Upper lobe of right lung (tissue), 1 donor: ENCODE measurements at places on chromosomes 3 and 15.

GRCh38 chr3:14518432-14518802, 21.7 kb downstream of the GRIP2 start:
- no peak for DNase-seq

DNA sequence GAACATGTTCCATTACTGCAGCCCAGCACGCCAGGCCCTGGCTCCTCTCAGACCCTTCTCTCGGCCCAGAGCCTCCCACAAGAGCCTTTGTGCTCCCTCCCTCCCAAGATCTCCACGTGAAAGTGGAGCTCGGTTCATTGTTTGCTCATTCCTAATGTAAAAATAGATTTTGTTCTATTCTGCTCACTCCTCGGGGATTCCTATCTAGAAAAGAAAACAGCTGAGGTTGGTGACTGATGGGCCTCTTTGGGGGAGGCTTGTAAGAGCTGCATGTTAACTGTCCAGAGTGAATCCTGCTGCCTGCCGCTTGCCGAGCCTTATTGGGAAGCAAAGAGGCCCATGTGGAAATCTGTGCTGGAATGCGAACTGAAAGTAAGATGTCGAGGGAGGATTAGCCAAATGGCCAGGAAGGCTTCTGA, 267.1 kb downstream of the LRTM1 start:
- DNase-seq, result no peak

- no peak for DNase-seq
Measured at GRCh38 chr15:27731776-27732175, 367.3 kb downstream of the OCA2 start.

DNA sequence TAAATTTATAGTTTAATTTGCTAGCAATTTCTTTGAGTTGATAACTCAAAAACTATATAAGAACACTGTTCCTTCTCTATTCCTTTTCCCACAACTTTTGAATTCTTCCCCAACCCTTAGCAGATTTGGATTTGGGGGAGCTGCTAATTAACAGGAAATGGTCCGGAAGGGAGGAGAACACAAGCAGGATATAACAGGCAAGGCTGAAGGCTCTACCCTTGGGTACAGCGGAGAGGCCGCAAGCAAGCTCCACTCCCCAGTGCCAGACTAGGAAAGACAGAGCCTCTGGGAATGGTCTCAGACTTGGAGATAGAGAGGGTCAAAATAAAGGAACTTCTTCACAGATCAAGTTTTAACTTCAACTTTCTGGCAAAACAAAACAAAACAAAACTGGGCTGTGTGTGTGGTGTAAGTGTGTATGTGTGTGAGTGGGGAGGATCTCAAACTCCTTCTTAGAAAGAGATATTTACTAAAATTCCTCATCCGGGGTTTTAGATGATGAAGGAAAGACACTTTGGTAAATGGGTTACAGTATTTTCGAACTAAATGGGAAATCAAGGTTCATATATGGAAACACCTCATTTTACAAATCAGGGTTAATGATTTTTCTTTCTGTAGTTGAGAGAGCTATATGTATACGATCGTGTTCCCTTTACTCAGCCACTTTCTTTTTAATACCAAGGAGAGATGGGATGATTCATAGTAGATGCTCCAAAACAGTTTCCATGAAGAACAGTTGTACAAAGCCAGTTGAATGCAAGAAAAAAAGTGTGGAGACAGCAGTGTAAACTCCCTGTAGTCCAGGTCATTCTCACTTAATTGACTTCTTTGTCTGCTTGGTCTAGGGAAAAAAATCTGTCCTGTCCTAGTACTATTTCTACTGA, 161.1 kb downstream of the TP63 start:
- no peak for DNase-seq

DNA sequence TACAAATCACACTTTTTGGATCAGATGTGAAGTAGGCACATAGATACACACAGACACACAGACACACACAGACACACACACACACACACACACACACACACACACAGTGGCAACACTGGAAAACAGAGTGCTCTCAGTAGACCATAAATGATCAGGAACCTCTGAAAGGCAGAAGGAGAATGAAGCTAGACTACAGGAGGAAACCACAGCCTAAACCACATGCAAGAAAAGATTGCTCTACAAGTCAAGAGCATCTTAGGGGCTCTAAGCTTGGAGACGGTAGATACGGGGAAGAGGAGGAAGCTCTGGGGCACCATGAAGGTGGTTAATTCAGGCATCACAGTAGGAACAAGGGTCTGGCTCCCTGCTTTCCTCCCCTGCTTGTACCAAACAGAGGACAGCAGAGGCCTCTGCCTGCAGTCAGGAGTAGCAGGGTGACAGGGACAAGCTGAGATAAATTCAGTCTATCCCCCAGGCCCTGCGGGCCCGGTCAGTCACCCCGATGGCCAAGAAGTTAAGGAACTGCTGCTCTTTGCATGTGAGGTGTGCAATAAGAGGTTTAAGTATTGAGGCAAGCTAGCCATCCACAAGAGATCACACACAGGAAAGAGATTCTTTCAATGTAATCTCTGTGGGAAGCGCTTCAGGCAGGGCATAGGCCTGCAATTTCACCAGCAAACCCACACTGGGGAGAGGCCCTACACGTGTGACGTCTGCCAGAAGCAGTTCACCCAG, 23.5 kb upstream of the ARPIN start:
- DNase-seq, result no peak

GRCh38 chr15:42499858-42500609, 4.6 kb downstream of the SNAP23 start:
- no peak for DNase-seq

DNA sequence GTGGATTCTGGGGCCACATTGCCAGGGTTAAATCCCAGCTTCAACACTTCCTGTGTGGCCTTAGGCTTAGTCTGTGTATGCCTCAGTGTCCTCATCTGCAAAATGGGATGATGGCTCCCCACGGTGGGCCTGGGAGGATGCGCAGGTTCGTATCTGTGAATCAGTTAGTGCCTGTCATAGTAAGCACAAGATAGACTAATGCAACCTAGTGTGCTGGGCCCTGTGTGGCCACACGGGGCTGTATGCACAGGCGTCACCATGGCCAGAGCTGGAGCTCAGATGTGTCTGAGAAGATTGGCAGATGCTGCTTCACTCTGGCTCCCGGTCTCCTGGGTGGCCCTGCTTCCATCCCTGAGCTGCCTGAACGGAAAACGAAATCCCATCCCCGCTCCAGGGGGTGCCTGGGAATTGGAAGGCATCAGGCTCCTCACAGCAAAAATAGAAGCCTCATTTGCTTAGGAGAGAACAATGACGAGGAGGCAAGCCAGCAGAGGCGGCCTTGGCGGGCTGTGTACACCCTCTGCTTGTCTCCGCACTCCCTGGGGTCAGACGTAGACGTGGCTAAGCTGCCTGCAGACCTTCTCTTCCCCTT, 103.6 kb downstream of the APBA2 start:
- peak; percentile 45 for DNase-seq

GRCh38 chr3:140055092-140055791, 120.3 kb downstream of the CLSTN2 start:
- DNase-seq, result no peak

DNA sequence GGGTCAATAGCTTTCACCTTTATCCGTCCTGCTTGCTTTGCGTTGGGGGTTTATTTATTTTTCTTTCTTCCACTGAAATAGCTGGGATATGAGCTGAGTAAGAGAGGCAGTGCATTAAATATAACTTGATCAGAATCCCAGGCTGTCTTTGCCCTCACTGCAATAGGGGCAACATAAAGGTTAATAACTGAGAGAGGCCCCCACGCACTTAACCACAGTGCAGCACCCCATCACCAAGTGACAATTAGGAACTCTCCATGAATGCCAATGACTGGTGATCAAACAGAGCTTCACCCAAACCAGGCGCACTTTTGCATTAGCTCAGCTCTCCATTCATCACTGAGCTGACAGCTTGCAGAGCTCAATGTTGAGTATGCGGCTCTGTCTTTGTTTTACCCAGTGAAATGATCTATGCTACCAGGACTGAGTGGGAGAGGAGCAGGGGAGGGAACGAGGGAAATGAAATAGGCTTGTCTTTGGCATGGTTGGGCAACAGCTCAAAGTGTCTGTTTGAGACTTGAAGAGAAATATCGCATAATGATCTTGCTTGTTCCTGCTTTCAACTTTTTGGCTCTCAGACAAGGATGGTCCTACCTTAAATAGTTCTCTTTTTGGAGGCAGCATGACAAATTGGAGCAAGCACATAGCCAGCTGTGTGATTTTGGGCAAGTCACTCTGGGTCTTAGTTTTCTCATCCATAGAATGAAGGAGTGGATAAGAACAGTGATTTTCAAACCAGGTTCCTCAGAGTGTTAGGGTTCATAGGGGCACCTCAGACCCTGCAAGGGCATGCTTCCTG, 14.5 kb upstream of the GLCE start:
- DNase-seq, result no peak

DNA sequence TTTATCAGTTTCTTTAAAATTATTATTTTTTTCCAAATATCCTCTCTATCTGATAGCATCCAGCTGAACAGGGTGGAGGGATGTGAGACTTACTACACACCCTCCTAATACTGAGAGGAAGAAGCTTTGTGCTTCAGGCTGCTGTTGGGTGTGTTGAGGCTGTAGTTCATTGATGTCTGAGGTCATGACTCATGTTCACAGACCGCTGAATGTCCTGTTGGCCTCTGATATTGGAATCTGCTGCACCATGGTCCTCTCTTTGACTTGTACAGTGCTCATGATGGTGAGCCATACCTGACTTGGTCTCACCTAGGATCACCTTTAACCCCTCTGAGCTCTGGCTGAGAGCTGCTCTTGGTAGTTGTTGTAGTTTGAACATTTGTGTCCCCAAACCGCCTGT, 302.9 kb downstream of the SATB1 start:
- DNase-seq, result no peak

DNA sequence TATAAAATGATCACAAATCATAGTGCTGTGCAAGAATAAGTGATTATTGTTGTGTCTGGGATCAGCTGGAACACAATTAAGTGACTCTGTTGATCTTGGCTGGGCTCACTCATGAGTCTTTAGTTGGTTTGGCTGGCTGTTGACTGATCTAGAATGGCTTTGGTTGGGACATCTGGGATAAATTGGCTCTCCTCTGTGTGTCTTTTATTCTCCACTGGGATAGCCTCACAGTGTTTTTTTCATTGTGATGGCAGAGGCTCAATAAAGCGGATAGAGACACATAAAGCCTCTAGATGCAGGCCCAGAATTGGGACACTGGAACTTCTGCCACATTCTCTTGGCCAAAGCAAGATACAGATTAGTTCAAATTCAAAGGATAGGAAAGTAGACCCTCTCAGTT, 735.6 kb downstream of the PDCD6IP start:
- no peak for DNase-seq

GRCh38 chr3:173770796-173771573, 373.4 kb downstream of the NLGN1 start:
- DNase-seq, result no peak

- no peak for DNase-seq
Measured at GRCh38 chr3:146163584-146163983, 2.6 kb upstream of the PLOD2 start.

DNA sequence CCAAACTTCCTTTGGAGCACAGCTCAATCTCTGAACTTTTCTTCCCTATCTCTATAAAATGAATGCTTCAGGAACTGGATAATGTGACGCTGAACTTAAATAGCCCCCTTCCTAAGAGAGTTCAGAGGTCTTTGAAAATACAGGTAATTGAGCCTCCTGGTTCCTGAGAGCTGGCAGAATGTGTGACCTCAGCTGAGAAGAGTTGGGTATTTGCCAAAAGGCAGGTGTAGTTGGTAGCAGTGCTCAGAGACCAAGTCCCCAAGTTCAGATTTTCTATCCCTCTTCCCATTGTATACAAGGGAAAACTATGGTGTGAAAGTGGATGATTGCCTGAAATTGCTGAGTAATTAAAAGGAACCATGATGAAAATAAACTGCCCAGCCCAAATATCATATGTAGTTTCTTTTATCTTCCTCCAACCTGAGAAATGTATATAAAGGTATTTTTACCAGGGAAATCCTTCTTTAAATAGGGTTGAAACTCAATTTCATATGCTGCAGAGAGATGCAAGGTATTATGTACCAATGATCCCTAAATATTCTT, 154.6 kb upstream of the ICE2 start:
- no peak for DNase-seq

- DNase-seq, result no peak
Measured at GRCh38 chr3:113157408-113158030, 53.8 kb upstream of the BOC start.

DNA sequence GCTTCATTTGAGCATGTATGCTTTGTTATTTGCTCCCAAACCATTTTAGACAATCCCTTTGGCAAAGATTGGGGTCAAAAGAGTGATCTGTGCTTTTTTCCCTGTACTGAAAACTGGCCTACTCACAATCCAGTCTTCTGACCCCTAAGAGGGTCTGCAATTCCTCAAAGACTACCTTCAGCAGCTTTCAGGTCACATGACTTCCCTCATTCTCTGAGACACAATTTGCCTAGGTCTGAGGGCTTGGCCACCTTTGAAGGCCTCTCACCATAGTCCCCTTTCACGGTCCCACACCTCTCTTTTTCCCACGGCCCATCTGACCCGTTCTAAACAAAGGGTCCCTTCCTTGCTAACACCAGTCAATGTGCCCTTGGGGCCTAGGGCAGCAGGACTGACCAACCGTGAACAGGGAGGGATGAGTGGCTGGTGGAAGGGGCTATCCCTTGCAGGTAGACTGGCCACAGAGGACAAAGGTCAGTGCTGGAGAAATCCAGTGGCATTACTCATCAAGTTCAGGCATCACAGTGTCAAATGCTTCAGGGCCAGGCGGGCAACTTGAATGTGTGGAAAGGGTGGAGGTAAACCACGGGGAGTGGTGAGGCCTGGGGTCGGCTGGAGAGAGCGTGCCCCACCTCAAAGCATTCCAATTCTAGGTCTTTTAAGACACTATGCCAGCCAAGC, 10.8 kb downstream of the RASL12 start:
- no peak for DNase-seq

- DNase-seq, result no peak
Measured at GRCh38 chr3:21464746-21465145, 286.3 kb downstream of the ZNF385D start.

GRCh38 chr3:66431494-66431893, 69.3 kb downstream of the LRIG1 start:
- no peak for DNase-seq

DNA sequence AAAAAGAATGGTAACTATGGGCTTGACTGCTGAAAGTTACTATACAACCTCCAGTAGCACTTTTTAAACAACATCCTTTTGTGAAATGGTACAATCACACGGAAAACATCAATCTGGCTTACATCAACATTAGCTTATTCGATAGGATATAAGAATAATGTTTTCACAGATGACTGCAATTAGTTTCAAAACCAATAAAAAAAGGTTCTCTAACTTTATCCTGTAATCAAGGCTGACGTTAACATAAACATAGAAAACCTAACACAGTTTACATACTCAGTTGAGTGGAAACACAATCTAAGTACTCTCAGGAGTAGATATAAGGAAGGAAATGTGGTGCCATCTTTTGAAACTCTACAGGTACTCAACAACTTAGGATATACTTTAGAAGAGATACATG, 102.2 kb downstream of the DLG1 start:
- no peak for DNase-seq
